ENCODE measurements at places on chromosomes 16 and 17. TPM values are rescaled to one million over a fixed set of nuclear protein-coding genes. Genes with fewer than 3 reads are reported as not detected.
A peak's percentile ranks its signal among the peaks of the same experiment; 100 is the strongest.

- DNase-seq: no peak
These were observed 8.5 kb downstream of the HIRIP3 start for GRCh38 chr16:29986931-29987330.

DNA sequence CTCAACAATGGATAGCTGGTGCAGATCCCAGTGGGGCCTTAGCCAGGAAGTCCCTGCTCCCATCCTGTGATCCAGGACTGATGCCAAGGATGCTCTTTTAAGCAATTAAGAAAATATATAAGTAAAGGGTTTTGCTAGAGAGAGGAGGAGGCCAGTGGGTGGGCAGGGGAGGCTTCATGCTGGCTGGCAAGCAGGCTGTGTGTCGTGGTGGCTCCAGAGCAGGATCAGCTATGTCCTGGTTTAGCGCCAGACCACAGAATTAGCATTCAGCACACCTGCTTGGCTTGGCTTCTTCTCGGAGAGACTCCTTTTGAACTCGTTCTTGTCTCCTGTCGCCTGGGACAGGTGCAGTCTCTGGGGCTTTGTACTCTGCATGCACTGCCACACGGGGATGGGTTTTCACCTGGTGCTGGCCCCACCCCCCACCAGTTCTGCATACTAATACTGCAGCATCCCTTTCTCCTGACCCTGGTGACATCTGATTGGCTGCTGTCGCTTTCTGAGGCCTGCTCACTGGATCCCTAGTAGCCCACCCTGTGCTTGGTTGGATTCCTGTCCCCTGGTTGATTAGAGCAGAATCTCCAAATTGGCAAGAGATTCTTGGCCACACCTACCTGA, 66.1 kb downstream of the PLD6 start:
- no peak for DNase-seq

CSH2 gene
- 2.4 TPM for polyA plus RNA-seq

PPP1R27 gene
- polyA plus RNA-seq: 28.8 TPM

GRCh38 chr17:63317166-63317840, 128.8 kb downstream of the CYB561 start:
- DNase-seq: peak; percentile 15

- no peak for DNase-seq
These were observed 273.4 kb downstream of the NTN1 start for GRCh38 chr17:9294661-9295210.

DNA sequence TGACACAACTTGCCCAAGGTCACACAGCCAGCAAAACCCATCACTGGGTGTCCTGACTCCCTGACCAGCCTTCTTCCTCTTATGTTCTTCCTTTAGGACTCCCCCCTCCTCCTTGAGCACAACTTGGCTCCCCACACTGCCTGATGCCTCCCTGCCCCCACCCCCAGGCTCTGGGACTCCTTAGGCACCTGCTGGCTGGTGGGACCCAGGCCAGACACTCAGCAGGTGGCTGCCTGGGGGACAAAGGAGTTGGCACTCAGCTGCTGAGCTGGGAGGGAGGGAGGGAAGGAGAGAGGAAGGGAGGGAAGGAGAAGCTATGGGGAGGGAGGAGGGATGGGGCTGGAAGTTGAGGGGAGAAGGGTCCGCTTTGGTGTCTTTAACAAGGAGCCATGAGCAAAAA, 8.0 kb downstream of the SEZ6 start:
- DNase-seq: no peak

TPSB2 gene
- 5.2 TPM for polyA plus RNA-seq

SERPINF2 gene
- 1.4 TPM for polyA plus RNA-seq

ETV4 gene
- 4.5 TPM for polyA plus RNA-seq

EXOSC6 gene
- 81.1 TPM for polyA plus RNA-seq

WNK4 gene
- polyA plus RNA-seq: not detected

STX1B gene
- polyA plus RNA-seq: 1.9 TPM

DNA sequence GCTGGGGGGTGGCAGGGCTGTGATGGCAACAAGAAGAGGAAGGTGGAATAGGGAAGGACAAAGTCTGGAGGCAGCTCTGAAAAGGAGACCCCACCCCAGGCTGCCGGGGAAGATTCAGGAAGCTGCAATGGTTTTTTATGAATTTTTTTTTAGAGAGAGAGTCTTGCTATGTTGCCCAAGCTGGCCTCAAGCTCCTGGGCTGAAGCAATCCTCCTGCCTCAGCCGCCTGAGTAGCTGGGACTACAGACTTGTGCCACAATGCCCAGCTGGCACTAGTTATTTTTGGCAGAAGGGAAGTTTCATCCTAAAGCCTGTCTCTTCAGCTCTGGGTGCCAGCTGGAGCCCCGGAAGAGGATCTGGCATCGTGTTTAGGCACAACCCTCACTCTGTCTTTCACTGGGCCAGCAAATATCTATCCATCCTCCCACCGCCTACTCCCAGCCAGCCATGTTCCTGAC, 1.3 kb upstream of the CES3 start:
- no peak for DNase-seq

DNA sequence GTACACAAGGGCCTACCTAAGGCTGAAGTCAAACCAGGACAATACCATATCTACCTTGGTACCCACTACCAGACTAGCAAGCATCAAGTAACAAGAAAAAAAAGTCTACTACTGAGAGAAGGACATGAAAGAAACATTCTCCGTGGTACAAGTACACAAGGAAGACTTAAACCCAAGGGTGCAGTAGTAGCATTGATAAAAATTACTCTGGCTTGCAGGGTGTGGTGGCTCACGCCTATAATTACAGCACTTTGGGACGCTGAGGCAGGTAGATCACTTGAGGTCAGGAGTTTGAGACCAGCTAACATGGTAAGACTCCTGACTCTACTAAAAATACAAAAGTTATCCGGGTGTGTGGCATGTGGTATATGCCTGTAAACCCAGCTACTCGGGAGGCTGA, 386.5 kb upstream of the PMFBP1 start:
- DNase-seq: no peak

PRSS8 gene
- not detected for polyA plus RNA-seq

GRB7 gene
- 0.36 TPM for polyA plus RNA-seq

DNA sequence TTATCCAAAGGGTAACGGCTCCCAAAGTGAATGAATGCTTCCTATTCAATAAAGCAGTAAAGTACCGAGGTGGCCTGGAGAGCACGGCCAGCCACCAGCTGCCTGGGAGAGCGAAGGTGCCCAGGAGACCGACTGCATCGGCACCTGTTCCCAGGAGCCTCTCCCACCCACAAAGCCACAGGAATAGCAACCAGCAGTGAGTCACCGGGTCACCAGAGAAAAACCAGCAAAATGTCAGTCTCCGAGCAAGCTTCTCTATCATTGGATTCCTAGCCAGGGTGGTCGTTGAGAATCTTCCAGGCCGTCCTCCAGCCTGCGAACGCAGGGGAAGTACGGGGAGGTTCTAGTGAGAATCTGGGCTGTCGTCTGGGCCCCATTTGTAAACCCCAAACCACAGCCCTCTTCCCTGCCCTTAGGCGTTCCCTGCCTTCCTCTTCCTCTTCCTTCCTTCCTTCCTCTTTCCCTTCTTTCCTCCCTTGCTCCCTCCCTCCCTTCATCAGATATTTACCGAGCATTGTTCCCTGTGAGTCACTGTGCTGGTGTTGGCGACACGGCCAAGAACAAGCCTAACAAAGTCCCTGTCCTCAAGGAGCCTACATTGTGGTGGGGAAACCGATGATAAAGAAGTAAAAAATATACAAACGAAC, 114.6 kb downstream of the SLC39A11 start:
- DNase-seq: no peak

DNA sequence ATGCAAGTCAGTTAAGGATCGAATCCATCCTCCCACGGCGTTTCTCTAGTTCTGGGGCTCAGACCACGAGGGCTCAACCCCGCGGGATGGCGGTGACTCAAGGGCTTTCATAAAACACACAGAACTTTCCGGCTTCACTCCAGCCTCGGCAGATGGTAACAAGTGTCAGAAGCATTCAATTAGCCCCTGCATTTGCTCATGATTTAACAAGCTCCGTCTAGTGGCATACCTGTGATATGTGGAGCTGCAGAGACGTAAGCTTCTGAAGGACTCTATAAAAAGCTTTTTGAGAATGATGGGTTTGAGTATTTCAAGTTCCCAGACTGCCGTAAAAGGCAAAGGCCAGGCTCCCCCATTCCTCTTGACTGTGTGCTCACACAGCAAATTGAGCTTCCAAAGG, 91.3 kb upstream of the SEC14L1 start:
- DNase-seq: no peak

DNA sequence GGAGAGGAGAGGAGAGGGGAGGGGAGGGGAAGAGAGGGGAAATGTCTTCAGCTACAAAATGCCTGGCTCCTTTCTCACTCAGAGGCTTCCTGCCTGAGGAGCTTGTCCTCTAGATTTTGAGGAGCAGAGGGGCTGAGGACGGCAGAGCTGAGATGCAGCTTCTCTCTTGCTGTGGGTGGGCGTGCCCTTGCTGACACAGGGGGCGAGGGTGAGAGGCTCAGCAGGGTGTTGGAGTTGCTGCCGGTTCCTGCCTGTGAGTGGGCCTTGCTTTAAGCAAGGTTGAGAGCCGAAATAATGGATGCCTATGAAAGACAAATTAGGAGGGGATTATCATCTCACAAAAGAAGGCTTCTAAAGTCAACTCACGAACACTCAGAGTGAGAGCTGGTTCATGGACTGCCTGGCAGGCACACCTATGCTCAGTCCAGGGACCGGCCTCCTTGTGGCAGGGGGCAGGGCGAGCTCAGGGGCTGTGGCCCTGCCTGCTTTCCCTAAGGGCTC, 215.6 kb downstream of the MSI2 start:
- DNase-seq: no peak

ITPRIPL2 gene
- 22.7 TPM for polyA plus RNA-seq

DNA sequence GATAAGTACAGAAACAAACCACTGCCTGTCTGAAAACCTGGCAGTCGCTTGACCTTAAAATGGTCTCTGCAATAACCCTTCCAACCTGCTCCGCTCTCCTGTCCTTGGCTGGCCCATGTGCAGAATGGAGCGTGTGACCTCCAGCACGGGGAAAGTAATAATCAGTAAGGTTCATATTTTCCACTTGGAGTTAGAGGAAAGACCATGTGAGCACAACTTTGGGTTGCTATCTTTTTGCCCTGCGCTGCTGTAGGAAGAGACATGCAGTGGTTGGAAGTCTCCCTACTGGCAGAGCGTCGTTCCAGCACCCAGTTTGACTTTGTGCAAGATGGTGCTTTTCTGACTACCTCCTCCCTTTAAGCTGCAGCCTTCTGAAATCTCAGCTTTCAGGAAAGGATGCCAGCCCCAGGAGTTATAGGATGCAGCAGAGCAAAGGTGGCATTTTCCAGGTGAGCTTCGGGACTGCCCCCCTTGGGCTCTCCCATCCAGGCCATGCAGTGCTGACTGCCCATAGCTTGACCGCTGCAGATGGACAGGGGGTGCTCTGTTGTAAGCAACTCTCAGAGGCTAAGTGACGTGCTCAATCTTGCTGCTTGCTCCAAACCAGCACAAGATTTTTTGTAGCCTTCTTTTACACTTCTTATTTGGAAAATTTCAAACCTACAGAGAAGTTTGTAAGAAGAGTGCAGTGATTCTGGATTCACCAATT, 110.7 kb upstream of the NOL11 start:
- DNase-seq: no peak

- DNase-seq: no peak
These were observed 25.3 kb downstream of the FAM117A start for GRCh38 chr17:49738456-49739163.

DNA sequence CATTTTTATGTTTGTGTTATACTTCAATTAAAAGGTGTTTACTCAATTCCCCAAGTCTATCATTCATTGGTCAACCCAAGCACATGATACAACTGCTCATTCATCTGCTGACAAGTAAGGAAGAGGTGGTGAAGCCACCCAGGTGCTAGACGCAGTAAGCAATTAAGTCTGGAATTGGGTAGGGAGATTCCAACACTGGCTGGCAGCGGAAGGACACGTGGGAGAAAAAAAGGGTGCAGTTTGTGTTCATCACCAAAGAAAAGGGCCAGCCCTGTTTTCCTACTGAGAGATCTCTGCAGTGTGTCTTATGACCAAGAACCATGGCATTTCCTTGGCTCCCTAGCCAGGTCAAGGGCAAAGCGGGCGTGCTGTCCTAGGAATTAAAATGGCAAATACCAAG, 11.8 kb upstream of the ZNF23 start:
- no peak for DNase-seq

NOG gene
- 7.6 TPM for polyA plus RNA-seq

DNA sequence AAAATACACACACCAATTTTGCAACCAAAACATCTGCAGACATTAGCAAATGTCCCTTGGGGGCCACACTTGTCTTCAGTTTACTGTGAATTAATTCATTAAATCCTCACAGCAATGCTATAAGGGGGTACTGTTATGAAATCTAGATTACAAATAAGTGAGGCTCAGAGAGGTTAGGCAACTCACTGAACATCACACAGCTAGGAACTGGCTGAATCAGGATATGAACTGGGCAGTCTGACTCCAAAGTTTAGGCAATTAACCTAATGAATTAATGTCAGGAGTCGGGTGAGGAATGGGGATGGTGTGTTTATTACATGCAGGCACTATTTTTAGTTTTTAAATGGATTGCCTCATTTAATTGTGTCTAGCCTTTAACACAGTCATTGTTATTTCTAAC, 305.7 kb upstream of the XYLT1 start:
- DNase-seq: no peak

GRCh38 chr16:85256190-85256739, 144.0 kb upstream of the CIBAR2 start:
- DNase-seq: no peak

FAM83G gene
- polyA plus RNA-seq: 0.13 TPM

GRCh38 chr17:17624741-17625140, 33.2 kb upstream of the PEMT start:
- no peak for DNase-seq

USB1 gene
- polyA plus RNA-seq: 14.0 TPM

GRCh38 chr16:66427036-66427860, at the start of gene BEAN1:
TSS of gene BEAN1 (plus strand) at chr16:66427295. CDS start at chr16:66437677, 10,382 bp downstream.
- DNase-seq: no peak

- DNase-seq: no peak
These were observed 15.7 kb downstream of the MGAT5B start for GRCh38 chr17:76883744-76884525.

DNA sequence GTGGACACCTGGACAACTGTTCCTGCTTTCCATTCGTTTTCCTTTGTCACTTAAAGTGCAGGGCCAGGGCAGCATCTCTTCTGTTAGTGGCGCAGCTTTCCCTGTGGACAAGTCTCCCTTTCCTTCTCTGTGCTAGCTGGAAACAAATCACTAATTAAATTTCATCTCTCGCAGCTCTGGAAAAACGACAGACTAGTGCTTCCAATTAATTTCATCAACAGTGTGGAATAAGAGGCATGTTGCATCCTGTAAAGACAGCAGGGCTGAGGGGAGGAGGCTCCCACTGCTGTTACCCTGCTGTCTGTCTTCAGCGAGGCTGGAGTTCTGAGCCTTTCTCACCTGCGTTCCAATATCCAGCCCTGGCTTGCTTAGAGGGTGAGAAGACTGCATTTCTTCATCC, 352.1 kb upstream of the HSBP1 start:
- DNase-seq: no peak

POLR2A gene
- 56.9 TPM for polyA plus RNA-seq

DNA sequence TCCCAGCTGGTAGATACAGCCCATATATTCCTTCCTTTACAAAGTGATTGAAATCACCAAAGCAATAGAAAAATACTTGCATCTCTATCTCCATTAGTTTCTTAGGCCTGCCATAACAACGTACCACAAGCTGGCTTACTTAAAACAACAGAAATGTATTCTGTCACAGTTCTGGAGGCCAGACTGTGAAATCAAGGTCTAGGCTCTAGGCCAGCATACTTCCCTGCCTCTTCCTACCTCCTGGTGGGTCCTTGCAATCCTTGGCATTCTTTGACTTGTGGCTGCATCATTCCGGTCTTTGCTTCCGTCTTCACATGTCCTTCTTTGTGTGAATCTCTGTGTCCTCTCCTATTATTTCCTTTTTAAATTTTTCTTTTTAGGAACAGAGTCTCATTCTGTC, 62.5 kb downstream of the ERCC4 start:
- DNase-seq: no peak

All from muscle of arm (tissue), 14 donors.